Progenitor cell of endocrine pancreas (in vitro differentiated cells): ENCODE measurements at places on chromosomes 13 and 19.

DNA sequence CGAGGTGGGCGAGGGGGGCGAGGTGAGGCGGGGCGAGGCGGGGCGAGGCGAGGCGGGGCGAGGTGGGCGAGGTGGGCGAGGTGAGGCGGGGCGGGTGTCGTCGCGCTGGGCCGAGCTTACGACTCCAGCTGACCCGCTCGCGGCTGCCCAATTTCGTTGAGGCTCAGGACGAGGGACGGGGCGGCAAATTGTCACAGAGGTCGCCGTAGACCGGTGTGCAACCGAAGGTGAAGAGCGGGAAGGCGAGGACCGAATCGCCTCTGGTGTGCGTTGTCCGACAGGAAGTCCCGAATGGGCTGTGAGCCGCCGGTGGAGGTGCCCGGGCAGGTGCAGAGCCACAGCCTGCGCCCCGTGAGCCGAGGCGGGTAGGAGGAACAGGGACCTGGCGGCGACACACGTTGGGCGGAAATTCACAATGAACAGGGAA, at the start of gene LACC1:
LACC1 (plus strand) TSS at position 150 of the 427 bp plus-strand sequence. CDS start 1,082 bp downstream, outside the sequence.
- peaks cover 18% of the 10 kb centered on the region for H3K27me3 ChIP-seq
- H3K4me3 ChIP-seq, result peak within 1 kb of the TSS; percentile 79
- H3K36me3 ChIP-seq, result no peaks in the 10 kb centered on the region
- H3K27ac ChIP-seq, result peak within 1 kb of the TSS; percentile 94
- peaks cover 18% of the 10 kb centered on the region for H3K4me1 ChIP-seq

DNA sequence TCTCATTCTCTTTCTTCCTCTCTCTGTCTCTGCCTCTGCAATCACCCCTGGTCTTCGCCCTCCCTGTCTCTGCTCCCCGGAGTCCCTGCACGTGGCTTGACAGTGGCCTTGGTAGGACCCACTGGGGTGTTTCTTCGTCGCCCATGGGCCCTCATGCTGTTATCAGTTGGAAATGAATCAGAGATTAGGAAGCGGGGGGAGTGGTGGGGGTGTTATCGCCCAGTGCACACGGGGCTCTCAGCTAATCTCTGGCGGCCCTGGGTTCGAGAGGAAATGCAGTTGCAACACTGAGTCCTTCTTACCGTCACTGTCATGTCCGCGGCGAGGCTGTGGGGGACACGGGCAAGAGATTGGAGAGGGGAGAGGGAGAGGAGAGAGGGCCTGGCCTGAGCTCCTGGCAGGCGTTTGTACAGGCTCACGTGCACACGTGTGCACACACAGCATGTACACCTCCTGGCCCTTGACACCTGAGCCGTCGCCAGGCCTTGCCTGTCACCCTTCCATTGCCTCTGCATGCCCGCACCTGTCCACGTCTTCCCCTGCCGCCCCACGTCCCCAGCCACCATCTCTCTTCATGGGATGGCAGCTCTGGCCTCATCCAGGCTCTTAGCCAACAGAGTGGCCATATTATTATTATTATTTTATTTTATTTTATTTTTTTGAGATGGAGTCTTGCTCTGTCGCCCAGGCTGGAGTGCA, 37.8 kb upstream of the SLC7A10 start:
- peak overlapping the region; percentile 62 for H3K27ac ChIP-seq
- DNase-seq, result no peak
- no peaks in the 10 kb centered on the region for H3K36me3 ChIP-seq
- H3K27me3 ChIP-seq, result peaks cover 5% of the 10 kb centered on the region
- H3K4me1 ChIP-seq, result no peaks in the 10 kb centered on the region

- no peaks in the 10 kb centered on the region for H3K4me1 ChIP-seq
- peaks cover 6% of the 10 kb centered on the region for H3K27me3 ChIP-seq
- no peaks in the 10 kb centered on the region for H3K36me3 ChIP-seq
- no peak overlapping the region for H3K4me3 ChIP-seq
- no peak for DNase-seq
- no peak overlapping the region for H3K27ac ChIP-seq
These were observed 290.8 kb downstream of the FOXO1 start for GRCh38 chr13:40375489-40376171.

DNA sequence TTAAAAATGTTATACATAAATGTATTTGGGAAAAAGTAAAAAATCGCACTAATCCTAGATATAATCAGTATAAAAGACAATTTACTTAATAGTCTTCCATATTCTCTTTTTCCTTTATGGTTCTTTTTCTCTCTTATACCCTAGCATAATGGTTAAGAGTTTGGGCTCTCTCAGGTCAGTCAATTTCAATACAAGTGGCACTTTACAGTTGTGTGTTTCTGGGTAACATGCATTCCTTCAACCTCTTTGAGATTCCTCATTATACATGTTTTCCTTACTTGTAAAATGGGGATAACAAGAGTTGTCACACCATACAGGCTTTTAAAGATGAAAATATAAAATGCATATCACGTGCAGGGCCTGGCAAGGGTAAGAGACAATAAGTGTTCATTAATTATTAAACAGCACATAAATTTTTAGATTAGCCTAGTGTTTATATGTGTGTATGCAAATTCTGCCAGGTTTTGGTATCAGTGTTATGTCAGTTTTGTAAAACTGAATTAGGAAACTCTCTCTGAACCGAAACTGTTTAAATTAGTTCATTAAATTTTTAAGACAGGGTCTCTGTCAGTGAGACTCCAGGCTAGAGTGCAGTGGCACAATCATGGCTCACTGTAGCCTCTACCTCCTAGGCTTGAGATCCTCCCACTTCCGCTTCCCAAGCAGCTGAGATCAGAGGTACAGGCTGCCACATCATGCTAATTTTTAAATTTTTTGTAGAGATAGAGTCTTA, 49.8 kb downstream of the ELF1 start:
- peaks cover 44% of the 10 kb centered on the region for H3K4me1 ChIP-seq
- H3K27ac ChIP-seq, result peak overlapping the region; percentile 9
- peaks cover 2% of the 10 kb centered on the region for H3K36me3 ChIP-seq
- H3K4me3 ChIP-seq, result no peak overlapping the region

DNA sequence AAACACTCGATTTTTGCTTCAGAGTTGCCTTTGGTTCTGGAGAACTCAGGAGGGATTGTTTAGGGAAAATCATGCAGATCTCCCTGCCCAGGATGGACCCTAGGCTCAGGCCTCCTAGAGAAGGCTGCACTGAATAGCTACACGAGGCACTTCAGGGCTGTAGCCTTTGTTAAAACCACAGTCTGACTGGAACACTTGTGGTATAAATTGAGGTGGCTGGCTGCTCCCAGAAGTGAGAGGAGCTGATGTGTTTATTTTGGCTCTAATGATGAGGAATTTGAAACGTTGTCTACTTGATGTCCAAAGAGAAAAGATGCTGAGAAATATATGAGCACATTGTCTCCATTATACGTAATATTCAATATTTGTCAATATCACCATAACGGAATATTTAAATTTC, 762.1 kb upstream of the ARGLU1 start:
- no peaks in the 10 kb centered on the region for H3K27me3 ChIP-seq
- H3K4me1 ChIP-seq, result no peaks in the 10 kb centered on the region
- DNase-seq, result no peak
- H3K27ac ChIP-seq, result no peak overlapping the region
- no peaks in the 10 kb centered on the region for H3K36me3 ChIP-seq

DNA sequence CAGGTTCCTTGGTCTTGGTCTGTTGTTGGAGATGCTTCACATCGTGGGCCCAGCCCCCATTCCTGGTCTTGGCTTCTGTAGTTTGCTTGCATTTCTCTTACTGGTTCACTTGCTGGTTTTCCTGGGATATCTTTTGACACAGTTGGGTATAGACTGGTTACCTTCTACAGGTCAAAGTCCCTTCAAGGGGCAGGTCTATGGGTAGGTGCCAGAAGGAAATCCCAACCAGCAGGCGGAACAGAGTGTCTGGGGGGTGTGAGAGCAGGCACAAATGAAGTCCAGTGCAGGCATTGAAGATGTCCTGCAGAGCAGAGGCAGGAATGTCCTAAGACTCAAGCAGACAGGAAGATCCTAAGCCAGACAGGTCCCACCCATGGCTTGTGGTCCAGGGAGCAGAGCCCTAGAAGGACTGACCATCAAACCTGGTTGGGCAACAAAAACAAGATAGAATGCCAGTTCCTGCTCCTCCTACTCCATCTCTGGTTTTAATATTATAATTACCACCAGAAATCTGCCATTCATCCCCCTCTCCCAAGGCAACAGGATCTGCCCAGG, 17.7 kb upstream of the WASF3 start:
- peaks cover 60% of the 10 kb centered on the region for H3K27me3 ChIP-seq
- H3K4me1 ChIP-seq, result peaks cover 12% of the 10 kb centered on the region
- H3K4me3 ChIP-seq, result no peak overlapping the region
- no peaks in the 10 kb centered on the region for H3K36me3 ChIP-seq
- DNase-seq, result no peak
- H3K27ac ChIP-seq, result no peak overlapping the region

GRCh38 chr19:55463583-55464031, 944 bp downstream of the C19orf85 start:
- H3K27me3 ChIP-seq, result peaks cover 24% of the 10 kb centered on the region
- H3K4me3 ChIP-seq, result no peak overlapping the region
- no peaks in the 10 kb centered on the region for H3K36me3 ChIP-seq
- peaks cover 18% of the 10 kb centered on the region for H3K4me1 ChIP-seq

GRCh38 chr19:36973021-36973843, 57.1 kb downstream of the ZNF568 start:
- no peaks in the 10 kb centered on the region for H3K27me3 ChIP-seq
- peaks cover 18% of the 10 kb centered on the region for H3K36me3 ChIP-seq
- no peak overlapping the region for H3K27ac ChIP-seq

GRCh38 chr19:12847159-12848139, 9.1 kb downstream of the MAST1 start:
- H3K4me3 ChIP-seq, result no peak overlapping the region
- DNase-seq, result peak; percentile 98
- H3K4me1 ChIP-seq, result no peaks in the 10 kb centered on the region
- H3K27me3 ChIP-seq, result peaks cover 28% of the 10 kb centered on the region

GRCh38 chr13:32669030-32669646, 82.9 kb downstream of the PDS5B start:
- no peaks in the 10 kb centered on the region for H3K4me1 ChIP-seq
- peak overlapping the region; percentile 57 for H3K27ac ChIP-seq
- H3K4me3 ChIP-seq, result no peak overlapping the region
- DNase-seq, result no peak

DNA sequence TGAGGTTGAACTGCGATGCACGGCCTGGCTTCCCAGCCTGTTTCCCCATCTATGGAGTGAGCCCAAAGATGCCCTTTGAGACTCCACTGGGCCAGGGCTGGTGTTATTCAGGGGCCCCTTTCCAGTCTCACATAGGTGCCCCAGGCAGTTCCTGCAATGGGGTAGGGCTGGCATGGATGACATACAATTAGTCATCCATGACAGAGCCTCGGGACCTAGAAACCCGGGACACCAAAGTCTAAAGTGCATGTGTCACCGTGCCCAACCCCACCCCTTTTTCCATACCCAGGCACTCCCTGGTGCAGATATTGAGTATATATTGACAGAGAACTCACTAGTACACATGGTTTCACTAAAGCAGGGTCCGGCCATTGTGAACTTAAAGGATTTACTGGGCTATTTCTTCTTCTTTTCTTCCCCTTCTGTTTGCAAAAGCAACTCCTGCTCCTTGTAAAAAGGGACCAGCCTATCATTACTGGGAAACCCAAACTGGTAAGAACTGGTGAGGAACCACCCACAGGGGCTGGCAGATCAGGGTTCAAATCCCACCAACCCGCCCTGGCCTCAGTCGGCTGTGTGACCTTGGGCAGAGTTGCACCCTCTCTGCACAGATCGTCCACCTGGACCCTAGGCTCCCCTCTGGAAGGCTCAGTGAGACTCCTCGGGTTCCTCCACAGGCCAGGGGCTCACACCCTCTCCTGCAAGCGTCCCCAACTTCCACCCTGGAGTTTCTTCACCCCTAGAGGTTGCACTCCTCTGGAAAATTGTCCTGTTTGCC, 2.7 kb downstream of the B3GNT3 start:
- H3K27ac ChIP-seq, result no peak overlapping the region
- H3K27me3 ChIP-seq, result peaks cover 44% of the 10 kb centered on the region
- no peaks in the 10 kb centered on the region for H3K36me3 ChIP-seq
